ENCODE measurements at places on chromosomes 1 and 21.
A peak's percentile ranks its signal among the peaks of the same experiment; 100 is the strongest.

GRCh38 chr1:9439074-9439761 lies 100.0 kb upstream of the SLC25A33 start:
- DNase-seq, result no peak

- DNase-seq, result no peak
These were observed 171.4 kb downstream of the TGFB2 start for GRCh38 chr1:218516526-218516925.

DNA sequence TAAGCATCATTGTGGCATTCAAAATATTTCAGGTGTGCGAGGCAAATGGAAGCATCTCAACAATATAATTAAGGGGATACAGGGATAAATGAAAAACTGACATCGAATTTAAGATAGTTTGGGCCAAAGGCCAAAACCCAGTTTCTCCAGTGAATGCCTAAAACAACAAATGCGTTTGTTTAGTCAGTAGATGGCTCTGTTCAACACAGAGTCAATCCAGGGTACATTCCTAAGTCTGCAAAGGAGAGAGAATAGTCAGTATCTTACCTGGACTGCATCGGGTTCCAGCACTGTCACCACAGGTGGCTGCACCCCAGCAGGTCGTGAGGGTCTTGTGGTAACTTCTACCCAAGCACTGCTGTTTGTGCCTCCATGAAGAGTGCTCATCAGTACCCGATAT lies 321.1 kb downstream of the KCTD3 start:
- DNase-seq, result no peak

DNA sequence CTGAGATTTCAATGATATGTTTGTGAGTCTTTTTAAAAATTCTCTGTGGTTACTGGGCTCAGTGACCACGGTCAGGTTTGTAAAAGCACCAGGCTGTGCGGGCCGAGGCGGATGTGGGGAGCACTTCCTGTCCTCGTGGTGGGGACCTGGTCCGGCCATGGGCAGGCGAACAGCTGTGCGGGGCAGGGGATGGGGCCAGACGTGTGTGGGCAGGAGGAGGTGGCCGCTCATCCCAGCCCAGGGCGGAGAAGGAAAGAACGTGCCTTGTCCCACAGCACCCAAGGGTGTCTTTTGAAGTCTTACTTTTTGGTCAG lies 5.2 kb upstream of the OXCT2 start:
- DNase-seq, result no peak

DNA sequence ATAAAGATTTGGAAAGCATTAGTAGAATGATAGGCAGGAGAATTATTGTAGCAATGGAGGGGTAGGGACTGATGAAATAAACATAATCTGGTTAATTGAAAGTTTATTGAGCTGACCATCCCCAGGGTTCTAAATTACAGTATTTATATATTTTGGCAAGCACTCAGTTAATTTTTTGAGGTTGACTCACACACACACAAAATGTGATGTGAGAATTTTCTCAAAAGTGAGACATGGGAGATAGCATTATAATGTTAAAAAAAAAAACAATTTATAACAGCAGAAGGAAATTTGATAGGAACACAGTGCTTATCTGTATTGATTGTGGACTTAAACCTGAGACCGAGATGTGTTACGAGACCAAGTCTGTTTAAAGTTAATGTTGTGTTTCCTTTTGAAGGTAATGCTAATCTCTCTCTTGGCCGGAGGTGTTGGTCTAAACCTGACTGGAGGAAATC lies 24.6 kb downstream of the TRIM45 start:
- no peak for DNase-seq

GRCh38 chr1:100931716-100932115 lies 35.8 kb downstream of the SLC30A7 start:
- no peak for DNase-seq

DNA sequence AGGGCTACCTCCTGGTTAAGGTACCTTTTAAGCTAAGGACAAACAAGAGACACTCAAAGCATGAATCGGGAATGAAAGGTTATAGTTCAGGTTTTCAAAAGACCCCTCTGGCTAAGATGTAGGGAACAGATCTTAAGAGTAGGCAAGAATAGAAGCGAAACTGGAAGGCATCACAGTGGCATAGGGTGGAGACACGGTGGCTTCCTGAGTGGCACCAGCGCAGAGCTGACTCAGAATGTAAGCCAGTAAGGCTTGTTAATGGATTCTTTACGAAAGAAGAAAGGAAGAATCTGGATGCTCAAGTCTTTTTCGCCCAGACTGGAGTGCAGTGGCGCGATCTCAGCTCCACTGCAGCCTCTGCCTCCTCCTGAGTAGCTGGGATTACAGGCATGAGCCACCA lies 21.2 kb downstream of the PADI6 start:
- no peak for DNase-seq

DNA sequence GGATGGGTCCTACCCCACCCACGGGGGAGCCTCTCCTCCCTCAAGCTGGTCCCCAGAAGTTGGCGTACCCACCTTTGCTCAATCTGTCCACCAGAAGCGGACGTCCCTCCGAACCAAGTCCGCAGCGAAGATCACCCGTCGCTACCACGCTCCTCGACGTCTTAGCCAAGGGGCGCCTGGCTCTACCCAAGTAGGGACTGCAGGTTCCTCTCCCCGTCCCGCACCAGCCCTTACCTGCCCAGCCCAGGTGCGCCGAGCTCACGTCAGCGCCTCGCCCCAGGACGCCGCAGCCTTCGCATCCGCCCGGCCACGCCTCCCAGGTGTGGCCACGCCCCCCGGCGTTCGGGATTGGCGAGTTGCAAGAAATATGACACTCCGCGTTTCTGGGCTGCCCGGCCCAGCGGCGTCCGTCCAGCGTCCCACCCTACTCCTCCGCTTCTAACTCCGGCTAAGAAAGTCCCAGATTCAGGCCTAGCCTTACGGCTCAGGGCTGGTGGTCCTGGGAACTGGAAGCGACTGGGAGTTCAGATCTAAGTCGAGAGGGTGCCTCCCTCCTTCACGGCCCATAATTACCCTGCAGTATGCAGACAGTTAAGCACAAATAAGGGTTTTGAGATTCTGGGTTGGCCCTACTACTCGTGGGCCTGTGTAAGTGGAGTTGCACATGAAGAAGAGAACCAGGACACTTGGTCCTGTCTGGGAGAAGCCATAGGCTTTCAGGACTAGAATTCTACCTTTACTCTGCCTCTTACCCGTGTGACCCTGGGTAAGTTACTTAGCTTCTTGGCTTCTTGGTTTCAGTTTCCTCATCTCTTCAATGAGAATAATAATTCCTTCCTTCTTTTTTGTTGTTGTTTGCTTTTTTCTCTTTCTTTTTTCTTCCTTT lies at the start of gene IRF6:
TSS of gene IRF6 (minus strand) at position 268 of the 886 bp plus-strand sequence. CDS start 4,729 bp downstream, outside the sequence.
- peak; percentile 62 for DNase-seq

GRCh38 chr1:41564741-41565475 lies 80.4 kb upstream of the EDN2 start:
- DNase-seq, result no peak

- no peak for DNase-seq
These were observed 17.1 kb downstream of the TNFRSF8 start for GRCh38 chr1:12080156-12080555.

GRCh38 chr1:2987773-2988172 lies 33.5 kb upstream of the ACTRT2 start:
- DNase-seq, result no peak

- DNase-seq, result no peak
These were observed 6.1 kb downstream of the TNFRSF25 start for GRCh38 chr1:6459850-6460265.

DNA sequence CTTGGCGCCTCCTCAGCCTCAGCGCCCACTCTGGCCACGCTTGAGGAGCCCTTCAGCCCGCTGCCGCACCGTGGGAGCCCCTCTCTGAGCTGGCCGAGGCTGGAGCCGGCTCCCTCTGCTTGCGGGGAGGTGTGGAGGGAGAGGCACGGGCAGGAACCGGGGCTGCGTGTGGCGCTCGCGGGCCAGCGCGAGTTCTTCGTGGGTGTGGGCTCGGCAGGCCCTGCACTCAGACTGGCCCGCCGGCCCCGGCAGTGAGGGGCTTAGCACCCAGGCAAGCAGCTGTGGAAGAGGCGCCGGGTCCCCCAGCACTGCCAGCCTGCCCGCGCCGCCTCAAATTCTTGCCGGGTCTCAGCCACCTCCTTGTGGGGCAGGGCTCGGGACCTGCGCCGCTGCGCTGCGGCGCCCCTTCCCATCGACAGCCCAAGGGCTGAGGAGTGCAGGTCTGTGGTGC lies 61.4 kb downstream of the SLC16A1 start:
- no peak for DNase-seq

GRCh38 chr1:66368261-66368660 lies 165.7 kb upstream of the SGIP1 start:
- no peak for DNase-seq

- no peak for DNase-seq
These were observed 63.5 kb downstream of the TLR5 start for GRCh38 chr1:223079498-223079897.

- DNase-seq, result peak; percentile 67
These were observed 597 bp downstream of the PKN2 start for GRCh38 chr1:88684482-88685258.

GRCh38 chr1:113170519-113170918 lies 97.5 kb downstream of the LRIG2 start:
- no peak for DNase-seq

DNA sequence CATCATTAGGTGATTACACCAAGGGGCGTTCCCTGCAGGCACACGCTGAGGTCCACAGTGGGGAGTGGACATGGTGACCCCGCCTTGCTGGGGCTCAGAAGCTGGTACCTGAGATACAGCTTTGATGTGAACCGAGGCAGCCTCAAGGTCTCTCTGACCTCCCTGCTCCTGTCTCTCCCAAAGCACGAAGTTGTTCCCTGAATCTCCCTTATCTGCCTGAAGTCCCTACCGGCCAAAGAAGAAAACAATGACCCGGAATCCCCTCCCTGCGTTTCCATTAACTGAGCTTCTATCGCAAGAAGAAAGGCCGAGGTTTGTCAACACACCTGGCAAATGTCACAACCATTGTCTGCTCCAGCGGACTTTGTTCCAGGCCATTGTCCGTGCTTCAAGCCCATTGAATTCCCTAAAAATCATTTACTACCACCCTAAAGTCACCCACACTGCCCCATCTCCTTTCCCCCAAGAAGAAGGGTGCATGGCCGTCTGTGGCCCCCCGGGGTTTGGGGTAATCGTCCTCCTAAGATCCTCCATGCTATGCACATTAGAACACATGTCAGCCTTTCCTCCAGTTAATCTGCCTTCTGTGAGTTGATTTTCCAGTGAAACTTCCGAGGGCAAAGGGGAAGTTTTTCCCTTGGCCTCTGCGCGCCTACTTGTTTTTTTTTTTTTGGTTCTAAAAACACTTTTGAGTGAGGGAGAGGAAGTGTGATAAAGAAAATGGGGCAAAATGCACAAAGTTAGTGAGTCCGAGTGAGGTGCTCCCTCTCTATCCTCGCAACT lies 48.1 kb upstream of the COL18A1 start:
- no peak for DNase-seq

DNA sequence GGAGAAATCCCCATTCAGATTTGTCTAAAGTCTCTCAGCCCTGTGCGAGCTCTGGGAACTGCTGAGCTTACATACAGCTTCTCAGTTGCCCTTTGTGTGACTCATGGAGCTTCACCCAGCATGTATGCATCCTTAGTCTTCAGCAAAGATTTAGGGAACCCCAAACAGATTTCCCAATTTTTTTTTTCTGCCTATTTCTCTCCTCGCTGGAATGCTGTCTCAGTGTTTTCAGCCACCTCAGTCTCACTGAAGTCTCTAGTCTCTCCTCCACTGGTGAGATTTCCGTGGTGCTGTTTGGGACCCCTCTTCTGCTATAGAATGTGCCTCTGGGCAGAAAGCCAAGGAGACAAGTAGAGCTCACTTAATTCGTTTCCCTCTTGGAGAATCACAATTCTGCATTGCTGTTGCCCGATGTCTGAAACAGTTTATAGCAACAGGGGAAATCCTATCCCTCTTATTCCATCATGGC lies 28.1 kb upstream of the TXLNA start:
- no peak for DNase-seq

GRCh38 chr1:229848752-229849677 lies 218.0 kb upstream of the GALNT2 start:
- no peak for DNase-seq

DNA sequence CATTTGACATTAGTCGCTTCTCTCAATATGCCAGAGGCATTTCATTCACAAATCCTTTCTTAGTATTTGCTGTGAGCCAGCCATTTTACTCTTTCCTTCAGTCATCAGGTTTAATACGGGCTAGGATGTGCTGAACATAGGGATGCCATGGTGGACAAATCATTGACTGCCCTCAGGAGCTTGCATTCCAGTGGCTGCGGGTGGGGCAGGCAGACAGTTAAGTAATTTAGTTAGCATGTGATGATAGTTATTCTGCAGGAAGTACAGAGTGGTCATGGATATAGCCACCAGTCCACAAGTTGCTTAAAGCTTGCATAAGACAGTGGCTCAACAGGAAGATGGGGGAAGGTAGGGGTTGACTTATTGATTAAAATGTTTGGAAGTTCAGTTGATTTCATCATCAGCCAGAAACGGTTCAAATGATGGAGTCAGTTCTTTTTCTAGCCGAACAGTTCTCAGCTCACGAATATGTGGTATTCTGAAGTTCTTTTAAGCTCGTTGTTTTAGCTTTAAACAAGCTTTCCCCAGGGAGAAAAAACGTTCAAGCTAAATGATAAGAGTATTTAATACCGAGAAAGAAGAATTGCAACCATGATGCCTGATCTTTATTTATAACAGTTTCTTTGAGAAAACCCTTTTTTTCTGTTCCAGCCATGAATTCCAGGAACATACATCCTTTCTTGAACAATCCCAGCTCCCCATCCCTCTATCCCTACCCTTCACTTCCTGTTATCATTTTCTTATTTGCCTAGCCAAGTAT lies 1.4 kb downstream of the SLC22A15 start:
- no peak for DNase-seq

- DNase-seq, result no peak
These were observed 120.9 kb upstream of the IPO9 start for GRCh38 chr1:201708085-201708512.

- DNase-seq, result no peak
These were observed 139.1 kb upstream of the ZNHIT6 start for GRCh38 chr1:85847356-85847755.

DNA sequence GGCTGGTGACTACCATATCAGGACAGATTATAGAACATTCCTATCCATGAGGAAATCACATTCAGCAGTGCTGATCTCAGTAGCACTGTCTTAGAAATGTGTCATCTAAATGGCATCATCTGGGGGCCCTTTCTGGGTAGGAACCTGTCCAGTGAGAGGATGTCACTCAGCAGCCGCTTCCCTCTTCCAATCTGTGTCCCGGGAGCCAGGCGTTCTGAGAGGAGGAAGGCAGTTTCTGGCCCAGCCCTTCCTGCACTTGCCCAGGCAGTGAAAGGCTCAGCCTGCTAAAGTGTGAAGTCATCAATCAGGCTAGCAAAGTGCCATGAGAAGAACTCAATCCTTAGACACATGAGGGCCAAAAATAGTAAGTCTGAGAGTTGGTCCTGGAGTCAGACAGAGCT lies 25.6 kb downstream of the RAB4A start:
- no peak for DNase-seq

GRCh38 chr1:220207411-220207810 lies 64.8 kb downstream of the RAB3GAP2 start:
- no peak for DNase-seq

- no peak for DNase-seq
These were observed 137.3 kb downstream of the PGBD5 start for GRCh38 chr1:230288641-230289349.

- DNase-seq, result no peak
These were observed 138.9 kb downstream of the SETD4 start for GRCh38 chr21:35921471-35921870.

- DNase-seq, result no peak
These were observed 14.5 kb upstream of the COG2 start for GRCh38 chr1:230627767-230628166.

Data from activated naive CD4-positive, alpha-beta T cell treated with anti-CD3 and anti-CD28 coated beads, Interleukin-2, amount 50 U/mL, for 72 hours (primary cell).